ENCODE measurements at places on chromosomes 6 and 20.
A peak's percentile ranks its signal among the peaks of the same experiment; 100 is the strongest.

DNA sequence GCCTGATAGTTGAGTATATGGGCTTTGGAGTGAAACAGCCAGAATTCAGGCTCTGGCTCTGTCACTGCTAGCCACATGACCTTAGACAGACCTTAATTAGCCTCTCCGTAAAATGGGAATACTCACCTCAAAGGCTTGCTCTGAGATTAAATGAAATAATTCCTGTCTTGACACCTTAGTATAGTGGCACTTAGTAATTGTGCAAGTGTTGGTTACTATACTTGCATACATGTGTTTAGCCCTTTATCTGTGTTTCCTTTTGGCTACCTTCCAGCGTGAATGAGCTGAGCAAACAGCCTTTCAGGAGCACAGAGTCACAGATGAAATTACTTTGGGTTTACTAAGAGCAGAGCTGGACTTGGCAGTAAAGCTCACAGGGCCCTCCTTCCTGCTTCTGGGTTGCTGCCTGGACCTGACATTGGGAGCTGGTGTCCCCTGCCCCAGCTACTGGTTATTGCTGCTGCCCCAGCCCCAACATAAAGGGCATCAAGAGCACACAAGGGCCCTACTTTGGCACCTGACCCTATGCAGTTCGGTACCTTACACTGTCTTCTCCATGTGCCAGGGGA, 32.8 kb downstream of the CD164 start:
- DNase-seq, result peak; percentile 47

- DNase-seq, result no peak
These were observed 842.0 kb upstream of the FLRT3 start for GRCh38 chr20:15179381-15179780.

DNA sequence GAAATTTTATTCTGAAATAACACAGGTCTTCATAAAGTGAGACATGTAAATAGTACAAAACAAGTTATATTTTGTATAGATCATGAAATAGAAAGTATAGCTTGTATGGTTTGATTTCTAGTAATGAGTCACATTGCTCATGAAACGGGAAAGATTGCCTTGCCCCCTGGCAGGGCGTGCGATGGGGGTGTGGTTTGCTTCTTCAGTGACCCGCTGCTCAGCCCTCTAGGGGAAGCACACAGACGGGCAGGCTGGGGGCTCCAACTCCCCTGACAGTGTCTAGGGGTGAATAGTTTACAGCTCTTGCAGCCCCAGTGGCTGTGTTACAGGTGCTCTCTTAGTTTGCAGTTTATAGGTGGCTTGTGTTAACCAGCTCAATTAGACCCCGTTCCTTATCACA, 170.5 kb upstream of the RGS17 start:
- DNase-seq, result no peak

- no peak for DNase-seq
These were observed 68.3 kb upstream of the EXOC2 start for GRCh38 chr6:760982-761955.

- DNase-seq, result no peak
These were observed 260.0 kb downstream of the TMEM242 start for GRCh38 chr6:157063176-157063905.
